Aorta (tissue), 5 donors: ENCODE measurements at places on chromosomes 1 and 21.

GRCh38 chr21:15993951-15994350, 264.2 kb downstream of the USP25 start:
- no peak for DNase-seq

- no peak for DNase-seq
These were observed 15.8 kb downstream of the CD2 start for GRCh38 chr1:116769994-116770393.

- no peak for DNase-seq
These were observed 354.9 kb upstream of the PLXNA2 start for GRCh38 chr1:208599063-208599462.

- DNase-seq: no peak
These were observed 9.4 kb downstream of the SLC25A44 start for GRCh38 chr1:156203331-156203730.
